ENCODE measurements at places on chromosomes 6 and 20.

DNA sequence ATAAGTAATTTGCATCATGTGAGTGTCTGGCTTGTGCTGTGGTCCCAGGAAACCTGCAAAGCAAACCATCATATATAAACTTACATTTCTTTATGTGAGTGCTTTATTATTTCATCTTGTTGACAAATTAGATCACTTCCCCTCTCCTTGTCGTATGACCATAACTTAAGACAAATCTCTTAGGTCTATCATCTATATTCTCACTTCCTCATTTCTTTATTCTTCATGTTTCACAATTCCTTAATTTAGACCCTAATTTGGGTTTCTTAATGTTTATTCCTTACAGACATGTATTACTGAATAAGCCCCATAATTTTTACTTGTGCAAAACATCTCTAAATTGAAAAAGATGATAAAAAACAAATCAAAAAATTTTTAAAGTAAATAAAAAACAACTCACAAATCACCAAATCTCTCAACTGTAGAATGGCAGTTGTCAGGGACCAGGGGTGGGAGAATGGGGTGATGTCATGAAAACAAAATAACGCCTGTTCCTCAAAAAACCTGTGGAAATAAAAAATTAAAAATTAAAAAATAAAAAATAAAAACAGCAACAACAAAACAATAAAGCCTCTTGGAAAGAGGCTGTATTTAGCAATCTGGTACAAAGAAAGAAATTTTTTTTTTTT lies 49.5 kb upstream of the FBXO30 start:
- no peak for DNase-seq

DNA sequence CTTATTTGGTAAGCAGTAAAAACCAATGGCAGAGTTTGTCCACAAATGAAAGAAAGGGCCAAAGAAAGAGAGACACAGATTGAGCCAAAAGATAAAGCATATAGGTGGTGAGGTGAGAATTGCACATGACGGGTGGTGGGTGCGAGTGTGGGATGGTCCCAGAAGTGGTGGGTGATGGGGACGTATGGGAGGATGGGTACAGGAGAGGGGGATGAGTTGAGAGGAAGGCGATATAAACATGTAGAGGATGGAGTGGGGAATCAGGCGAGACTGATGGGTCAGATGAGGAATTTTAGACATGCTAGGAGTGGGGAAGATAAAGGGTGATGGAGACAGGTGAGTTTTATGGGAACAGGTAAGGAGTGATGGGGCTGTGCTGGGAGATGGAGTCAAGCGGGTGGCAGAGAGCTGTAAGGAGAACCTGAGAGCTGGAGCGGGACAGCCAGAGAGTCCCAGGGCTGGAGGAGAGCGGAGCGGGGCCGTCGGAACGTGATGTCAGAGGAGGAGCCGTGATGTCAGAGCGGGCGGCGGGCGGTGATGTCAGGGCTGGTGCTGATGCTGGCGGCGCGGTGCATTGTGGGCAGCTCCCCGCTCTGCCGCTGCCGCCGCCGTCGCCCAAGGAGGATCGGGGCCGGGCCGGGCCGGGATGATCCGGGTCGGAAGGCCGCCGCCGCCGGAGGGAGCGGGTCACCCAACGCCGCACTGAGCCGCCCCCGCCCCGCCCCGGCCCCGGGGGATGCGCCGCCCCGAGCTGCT lies at the start of gene TTBK1:
Gene TTBK1, plus strand, starts transcription at position 574 of the 756 bp plus-strand sequence. CDS start 3,180 bp downstream, outside the sequence.
- DNase-seq, result no peak

- no peak for DNase-seq
These were observed 364.3 kb upstream of the PTCHD4 start for GRCh38 chr6:48475275-48475674.

DNA sequence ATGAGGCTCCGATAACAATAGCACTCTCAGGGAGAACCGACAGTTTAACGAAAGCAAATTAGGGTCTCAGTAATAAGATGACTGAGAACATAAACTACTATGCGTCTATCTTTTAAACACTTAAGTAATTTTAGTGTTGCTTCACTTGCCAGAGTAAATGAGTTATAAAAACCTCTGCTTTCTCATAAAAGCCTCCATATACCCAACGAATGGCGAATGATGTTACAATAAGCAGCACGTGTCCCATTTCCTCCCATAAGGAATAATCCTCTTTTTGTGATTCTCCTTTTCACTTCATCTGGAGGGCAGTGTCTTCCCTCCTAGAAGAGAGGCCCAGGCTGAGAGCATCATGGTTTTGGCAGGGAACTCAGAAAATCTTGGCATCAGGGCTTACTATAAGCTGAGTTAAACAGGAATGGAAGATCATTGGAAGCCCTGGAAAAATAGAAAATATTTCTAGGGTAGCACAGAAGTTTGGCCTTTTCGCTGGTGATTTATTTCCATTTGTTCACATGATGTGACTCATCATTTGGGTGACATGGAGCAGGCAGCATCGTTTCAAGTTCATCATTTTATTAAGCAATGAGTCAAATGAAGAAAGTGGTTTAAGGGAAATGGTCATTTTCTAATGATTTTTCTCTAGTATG lies 255.4 kb downstream of the ATXN1 start:
- DNase-seq, result no peak

DNA sequence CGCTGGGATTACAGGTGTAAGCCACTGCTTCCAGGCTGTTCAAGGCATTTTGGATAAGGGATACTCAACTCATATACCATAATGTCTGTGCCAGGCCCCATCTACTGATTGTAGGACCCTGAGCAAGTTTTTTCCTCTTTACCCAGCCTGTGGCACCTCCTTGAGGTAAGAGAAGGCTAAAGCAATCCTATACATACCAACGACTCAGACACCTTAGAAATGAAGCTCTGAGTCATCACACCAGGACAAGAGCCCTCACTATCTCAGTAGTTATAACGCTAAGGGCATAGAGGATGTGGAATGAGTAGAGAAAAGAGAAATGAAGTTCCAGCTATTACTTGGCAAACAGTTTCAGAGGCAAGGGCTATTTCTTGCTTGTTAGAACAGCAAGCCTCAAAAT lies 16.9 kb downstream of the NDRG3 start:
- DNase-seq, result no peak

DNA sequence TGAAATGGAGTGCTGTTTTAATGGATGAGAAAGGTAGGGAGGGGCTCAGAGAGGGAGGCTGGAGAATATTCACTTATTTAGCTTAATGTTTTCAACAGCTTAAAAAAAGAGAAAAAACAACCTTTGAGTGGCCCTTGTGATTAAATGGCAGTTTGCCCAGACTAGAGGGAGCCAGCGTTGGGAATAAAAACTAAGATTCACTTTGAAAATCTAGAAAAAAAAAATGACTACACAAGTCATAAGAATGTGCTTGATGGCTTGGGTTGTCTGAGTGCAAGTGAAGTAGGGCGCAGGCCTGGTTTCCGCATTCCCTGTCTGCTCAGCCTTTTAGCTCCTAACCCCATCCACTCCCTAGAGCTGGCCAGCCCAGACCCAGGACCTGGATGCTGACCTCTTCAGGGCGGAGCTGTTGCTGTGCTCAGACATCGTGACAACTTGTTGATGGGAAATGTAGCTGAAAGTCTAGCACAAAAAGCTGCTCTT lies 28.9 kb downstream of the UTRN start:
- no peak for DNase-seq

GRCh38 chr20:52936351-52937340 lies 35.5 kb upstream of the TSHZ2 start:
- no peak for DNase-seq

DNA sequence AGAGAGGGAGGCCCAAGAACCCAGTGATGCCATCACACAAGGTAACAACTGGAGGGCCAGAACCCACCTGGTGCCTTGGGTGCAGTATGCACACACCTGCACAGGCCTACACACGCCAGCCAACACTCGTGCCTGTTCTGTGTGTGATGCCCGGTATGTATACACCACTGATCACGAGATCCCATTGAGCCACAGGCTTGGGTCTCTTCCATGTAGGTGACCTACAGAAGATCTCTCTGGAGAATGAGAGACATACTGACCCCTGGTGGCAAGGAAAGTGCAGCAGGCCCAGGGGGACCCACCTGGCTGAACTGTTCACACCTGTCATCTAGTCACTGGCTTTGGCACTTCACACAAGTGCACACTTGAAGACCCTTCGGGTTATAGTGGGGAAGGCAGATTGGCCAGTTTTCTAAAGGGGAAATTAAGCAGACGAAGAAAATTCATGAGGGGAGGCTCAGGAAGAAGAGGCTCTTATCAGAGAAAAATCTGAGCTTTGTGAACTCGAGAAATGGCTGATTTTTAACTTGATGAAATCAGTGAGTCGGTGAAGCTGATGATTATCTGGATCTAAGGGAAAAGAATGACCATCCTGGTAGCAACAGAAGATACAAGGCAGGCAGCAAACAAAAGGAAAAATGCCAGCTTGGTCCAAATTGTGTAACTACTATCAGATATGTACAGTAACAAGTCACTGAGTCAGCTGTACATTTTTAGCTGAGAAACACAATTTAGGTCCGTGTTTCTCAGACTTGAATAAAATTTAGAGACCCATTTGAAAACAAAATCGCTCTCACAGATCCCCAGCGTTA lies 69.1 kb upstream of the PBOV1 start:
- DNase-seq, result peak; percentile 4

DNA sequence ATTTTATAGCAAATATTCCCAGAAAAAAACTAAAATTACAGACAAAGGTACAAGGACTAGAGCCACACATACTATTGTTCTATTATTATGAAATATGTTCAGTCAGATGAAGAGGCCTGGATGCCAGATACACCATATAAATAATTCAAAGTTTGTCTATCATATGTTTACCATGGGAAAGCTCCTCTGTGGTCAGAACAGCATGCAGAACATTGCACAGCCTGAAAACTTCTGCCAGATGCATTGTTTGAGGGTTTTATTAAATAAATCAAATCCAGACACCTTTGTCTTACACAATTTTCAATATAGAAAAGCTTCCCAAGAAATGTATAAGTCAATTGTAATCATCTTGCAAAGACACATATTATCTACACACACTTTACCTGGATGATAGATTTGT lies 35.0 kb upstream of the COL21A1 start:
- no peak for DNase-seq

GRCh38 chr6:36616893-36617521 lies 22.8 kb downstream of the SRSF3 start:
- no peak for DNase-seq

DNA sequence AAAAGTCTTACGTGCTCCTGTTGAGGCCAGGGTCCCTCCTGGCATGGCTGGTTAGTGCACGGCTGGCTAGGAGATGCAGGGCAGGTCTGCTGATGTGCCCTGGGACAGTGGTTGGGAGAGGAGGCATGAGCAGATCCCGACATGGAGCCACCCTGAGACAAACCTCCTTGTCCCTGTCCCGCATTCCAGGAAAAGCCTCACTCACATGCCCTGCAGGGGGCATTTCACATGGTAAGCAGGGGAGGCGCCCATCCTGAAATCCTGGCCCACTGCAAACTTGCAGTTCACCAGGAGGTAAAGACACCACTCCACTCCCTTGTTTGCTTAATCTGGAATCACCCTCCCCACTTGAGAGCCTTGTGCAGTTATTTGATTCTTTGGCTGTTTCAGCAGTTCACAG lies 116.7 kb upstream of the SLC24A3 start:
- no peak for DNase-seq

DNA sequence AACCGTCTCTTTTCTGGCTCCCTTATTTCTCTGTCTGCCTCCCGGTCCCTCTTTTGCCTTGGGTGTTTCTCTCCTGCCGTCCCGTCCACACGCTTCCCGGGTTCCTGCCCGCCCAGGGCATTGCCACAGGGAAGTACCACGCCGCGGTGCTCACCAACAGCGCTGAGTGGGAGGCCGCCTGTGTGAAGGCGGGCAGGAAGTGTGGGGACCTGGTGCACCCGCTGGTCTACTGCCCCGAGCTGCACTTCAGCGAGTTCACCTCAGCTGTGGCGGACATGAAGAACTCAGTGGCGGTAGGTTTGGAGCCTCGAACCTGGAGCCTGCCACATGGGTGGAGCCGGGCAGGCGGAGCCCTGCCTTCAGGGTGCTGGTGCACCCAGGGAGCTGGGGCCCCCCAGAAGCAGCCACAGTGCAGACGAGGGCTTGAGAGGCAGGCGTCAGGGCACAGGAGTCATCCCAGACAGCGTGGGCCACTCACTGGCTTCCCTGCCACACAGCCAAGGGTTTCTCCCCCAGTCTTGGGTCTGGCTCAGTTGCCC lies 21.3 kb downstream of the NPEPL1 start:
- DNase-seq, result no peak

- DNase-seq, result no peak
These were observed 426 bp downstream of the TRMT6 start for GRCh38 chr20:5949943-5950270.

GRCh38 chr6:112235956-112236355 lies 18.4 kb downstream of the LAMA4 start:
- no peak for DNase-seq

DNA sequence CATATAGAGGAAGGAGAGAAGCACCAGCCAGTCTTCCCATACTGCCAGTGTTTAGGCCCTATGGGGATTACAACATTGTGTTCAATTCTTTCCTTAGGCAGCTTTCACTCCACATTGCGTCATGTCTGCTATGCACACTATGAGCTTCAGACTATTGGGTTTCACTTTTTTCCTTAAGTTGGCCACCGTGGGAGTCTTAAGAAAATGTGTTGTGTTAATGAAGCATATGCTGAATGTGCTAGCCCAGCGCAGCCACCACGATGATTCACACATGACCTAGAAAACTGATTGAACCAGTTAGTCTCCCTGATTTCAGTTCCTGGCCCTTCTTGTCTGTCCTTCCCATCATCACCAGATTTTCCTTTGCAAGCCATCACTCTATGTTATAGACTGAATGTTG lies 21.5 kb downstream of the TUBB2B start:
- DNase-seq, result peak; percentile 18

DNA sequence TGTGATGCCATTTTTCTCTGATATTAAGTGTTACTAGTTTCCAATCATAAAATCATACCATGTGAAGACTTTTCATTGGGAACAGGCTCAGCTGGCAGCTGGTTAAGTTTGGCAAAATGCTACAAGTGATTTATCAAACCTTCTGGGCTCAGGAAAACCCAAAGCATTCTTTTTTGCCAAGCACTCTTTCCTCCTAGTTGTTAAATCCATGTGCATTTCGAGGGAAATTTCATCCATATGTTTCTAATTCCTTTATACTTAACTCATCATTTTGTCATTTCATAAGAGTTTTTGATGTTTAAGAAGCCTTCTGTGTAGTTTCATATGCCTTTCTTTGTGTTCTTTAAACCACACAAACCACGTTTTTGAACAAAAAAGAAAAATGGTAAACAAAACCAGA lies 217.6 kb upstream of the PDE10A start:
- DNase-seq, result no peak

- DNase-seq, result no peak
These were observed 75.9 kb downstream of the PHACTR3 start for GRCh38 chr20:59680148-59680650.

DNA sequence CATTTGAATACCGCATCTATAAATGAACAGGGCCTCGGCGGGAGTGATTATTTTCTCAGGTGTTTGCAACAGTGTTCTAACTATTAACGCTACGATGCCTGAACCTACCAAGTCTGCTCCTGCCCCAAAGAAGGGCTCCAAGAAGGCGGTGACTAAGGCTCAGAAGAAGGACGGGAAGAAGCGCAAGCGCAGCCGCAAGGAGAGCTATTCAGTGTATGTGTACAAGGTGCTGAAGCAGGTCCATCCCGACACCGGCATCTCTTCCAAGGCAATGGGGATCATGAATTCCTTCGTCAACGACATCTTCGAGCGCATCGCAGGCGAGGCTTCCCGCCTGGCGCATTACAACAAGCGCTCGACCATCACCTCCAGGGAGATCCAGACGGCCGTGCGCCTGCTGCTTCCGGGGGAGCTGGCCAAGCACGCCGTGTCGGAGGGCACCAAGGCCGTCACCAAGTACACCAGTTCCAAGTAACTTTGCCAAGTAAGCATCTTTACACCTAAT lies 70.9 kb downstream of the HFE start:
- peak; percentile 92 for DNase-seq

- DNase-seq, result no peak
These were observed 18.5 kb upstream of the SCUBE3 start for GRCh38 chr6:35195120-35195780.

GRCh38 chr6:148265054-148265453 lies 77.6 kb upstream of the SASH1 start:
- DNase-seq, result no peak
